ENCODE measurements at places on chromosomes 6 and 20.
A peak's percentile ranks its signal among the peaks of the same experiment; 100 is the strongest.

DNA sequence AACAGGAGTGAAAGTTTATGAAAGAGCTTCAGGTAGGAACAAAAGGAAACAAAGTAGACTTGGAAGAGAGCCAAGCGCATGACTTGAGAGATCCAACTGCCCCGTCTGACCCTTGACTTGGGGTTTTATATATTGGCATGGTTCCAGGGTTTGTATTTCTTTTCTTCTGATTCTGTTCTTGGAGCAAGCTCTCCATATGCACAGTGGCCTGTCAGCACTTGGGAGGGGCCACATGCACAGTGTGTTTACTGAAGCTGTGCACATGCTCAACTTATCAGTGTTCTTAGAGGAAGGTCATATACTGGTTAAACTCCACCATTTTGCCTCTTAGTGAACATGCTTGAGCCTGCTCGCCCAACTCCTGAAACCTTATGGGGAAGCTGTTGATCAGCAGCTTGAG is 953.7 kb downstream of the TFAP2A start:
- DNase-seq = no peak

DNA sequence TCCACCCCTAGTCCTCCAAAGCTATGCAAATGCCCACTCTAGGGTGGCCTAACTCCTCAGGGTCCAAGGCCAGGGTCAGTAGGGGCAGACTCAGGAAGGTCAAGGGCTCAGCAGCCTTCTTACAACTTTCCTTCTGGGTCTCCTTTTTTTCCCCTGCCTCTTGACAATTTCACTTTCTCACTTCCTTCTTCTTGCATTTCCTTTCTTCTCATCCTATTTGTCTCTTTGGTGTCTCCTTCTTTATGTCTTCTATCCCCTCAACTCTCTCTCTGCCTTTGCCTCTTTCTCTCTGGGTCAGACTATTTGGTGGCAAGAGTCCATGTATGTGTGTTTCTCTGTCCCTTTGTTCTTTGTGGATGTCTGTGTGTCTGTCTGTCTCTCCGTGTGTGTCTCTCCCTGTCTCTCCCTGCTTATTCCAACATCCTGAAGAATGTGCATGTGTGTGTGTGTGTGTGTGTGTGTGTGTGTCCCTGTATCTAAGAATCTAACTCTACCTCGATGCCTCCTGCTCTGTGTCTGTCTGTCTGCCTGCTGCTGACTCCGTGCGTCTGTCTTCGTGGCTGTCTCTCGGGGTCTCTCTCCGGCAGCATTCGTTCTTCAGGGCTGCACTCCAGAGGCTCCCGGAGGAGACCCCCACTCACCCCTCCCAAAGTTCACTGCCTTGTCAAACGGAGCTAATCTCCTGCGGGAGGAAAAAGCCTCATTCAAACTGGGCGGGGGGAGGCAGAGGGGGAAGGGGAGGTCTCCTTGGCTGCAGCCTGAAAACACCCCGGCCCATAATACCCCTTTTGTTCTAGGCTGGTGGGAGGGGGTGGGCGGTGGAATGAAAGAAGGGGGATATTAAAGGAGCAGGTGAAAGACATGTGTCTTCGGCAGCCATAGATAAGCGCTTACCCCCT is 51.7 kb upstream of the FOXP4 start:
- DNase-seq = no peak

GRCh38 chr6:133159255-133159795 is 81.8 kb upstream of the EYA4 start:
- no peak for DNase-seq

DNA sequence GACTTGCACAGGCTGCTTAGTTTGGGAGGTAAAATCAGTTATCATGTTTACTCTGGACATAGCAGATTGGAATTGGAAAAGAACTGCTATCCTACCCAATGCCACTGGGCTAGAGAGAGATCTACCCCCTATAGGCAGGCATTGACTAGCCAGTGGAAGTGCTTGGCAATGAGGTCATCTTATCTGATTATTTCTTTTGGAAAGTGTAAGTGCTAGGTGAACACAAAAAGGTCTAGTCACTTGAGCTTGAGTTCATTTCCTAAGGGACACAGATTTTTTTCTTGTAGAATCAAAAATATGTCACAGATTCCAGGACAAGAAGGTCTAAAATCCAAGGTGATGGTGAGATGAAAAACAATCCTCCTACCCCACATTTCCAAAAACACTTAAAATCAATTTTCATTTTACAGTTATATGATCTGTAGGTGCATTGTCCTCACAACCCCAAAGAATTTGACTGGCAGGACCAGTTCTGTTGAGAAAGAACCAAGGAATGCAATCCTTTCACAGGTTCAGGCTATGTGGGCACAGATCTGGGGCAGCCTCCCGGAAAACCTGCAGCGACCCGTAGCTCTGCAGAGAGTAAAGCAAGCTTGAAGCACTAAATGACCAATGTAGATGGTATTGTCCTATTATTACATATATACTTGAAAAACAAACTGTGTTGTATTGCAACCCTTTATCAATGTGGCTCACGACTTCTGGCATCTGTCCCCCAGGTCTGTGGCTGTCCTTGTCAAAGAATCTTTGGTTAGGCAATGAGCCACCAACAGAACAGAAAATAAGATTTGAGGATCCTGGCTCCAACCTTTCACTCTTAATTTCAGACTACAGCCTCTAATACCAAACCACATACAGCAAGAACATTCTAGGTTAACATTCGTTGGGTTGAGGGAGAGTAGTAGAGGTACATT is 67.3 kb upstream of the ADTRP start:
- DNase-seq = no peak

- no peak for DNase-seq
Observed at GRCh38 chr20:8996817-8997512, 71.9 kb upstream of the PLCB4 start.

- DNase-seq = no peak
Observed at GRCh38 chr6:105545228-105545920, 142.5 kb upstream of the PREP start.

- peak; percentile 43 for DNase-seq
Observed at GRCh38 chr6:108526739-108527174, 34.0 kb upstream of the FOXO3 start.

- no peak for DNase-seq
Observed at GRCh38 chr20:41040855-41041254, 12.2 kb downstream of the TOP1 start.

DNA sequence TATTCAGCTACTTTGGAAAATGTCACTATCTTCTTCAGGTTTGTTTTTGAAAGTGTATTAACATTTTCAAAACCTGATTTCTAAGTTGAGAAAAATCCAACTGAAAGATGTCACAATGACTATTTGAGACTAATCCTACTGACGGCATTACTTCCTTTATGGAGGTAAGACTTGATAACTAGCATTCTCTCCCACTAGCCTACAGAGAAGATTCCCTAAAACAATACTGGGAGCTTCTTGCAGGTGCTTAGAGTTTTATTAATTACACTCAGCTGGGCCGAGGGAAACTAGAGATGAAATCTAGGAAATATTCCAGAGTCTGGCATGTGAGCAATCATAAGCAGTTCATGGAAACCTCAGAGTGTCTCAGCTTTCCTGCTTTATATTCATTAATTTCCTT is 114.0 kb downstream of the LCA5 start:
- no peak for DNase-seq

Measured in D721Med (cell line).